NCI-H510A treated with DMSO at 0.1 percent for 48 hours (cell line): ENCODE measurements at places on chromosomes 2 and 18.

GRCh38 chr2:226913641-226914040 lies 77.8 kb downstream of the RHBDD1 start:
- DNase-seq, result no peak

- no peak for DNase-seq
Observed at GRCh38 chr2:161030260-161031063, 129.8 kb upstream of the TANK start.

DNA sequence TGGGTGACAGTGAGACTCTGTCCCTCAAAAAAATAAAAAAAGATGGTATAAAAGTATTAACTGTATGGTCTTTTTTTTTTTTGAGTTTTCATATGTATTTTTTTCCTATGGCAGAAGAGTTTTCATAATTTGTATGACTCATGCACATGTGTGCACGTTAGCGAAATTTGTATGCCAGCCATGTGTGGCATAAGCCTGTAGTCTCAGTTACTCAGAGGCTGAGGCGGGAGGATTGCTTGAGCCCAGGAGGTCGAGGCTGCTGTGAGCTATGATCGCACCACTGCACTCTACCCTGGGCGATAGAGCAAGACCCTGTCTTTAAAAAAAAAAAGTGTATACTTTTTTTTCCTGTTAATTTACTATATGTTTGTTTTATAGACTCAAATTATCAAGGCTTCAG lies 160.8 kb downstream of the TGIF1 start:
- no peak for DNase-seq

DNA sequence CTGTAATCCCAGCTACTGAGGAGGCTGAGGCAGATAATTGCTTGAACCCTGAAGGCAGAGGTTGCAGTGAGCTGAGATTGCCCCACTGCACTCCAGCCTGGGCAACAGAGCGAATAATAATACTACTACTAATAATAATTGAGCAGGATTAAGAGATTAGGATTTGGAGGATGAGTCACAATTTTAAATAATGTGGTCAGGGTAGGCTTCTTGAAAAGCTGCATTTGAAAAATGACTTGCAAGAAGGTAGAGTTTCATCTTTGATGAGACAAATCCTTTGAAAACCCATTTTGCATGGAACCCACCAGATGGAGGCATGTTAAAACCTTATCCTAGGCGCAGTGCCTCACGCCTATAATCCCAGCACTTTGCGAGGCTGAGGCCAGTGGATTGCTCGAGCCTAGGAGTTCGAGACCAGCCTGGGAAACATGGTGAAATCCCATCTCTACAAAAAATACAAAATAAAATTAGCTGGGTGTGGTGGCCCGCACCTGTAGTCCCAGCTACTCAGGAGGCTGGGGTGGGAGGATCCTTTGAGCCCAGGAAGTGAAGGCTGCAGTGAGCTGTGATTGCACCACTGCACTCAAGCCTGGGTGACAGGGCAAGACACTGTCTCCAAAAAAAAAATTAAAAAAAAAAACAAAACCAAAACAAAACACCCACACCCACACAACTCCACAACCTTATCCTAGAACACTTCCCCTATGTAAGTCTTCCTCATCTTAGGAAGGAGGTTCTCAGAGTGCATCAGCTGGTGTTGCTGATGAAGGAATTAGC lies 3.3 kb upstream of the ATP8B1 start:
- no peak for DNase-seq

- DNase-seq, result peak; percentile 72
Observed at GRCh38 chr2:121095257-121096080, 189.5 kb downstream of the TFCP2L1 start.

- no peak for DNase-seq
Observed at GRCh38 chr2:120926463-120927264, 191.0 kb downstream of the GLI2 start.

GRCh38 chr18:26901020-26901419 lies 35.5 kb upstream of the AQP4 start:
- DNase-seq, result no peak

DNA sequence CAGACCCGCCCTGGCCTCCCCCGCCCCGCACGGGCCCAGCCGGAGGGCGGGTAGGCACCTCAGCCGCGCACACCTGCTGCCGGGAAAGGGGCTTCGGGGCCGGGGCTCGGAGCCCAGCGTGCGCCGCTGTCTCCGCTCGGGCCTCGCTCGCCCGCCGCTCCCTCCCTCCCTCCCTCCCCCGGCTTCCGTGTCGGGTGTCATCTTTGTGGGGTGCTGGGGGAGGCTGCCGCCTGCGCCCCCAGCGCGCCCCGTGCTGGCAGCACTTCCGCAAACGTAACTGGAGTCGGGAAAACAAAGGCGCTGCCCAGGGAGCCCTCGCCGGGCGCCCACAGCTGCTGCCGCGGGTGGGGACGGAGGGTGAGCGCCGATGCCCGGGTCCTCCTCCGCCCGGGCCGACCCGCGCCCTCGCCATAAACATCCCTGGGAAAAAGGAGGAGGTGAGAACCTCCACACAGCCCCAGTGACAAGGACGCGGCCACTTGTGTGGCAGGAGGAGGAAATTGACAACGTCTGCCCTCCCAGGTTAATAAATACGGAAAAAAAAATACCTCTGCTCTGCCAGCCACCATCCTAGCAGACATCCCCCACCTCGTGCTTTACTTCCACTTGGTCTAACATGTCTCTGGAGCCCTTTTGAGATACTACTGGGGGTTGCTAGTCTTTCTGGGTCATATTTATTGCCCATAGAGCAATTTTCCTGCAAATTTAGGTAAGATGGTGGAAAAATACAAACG lies 550 bp downstream of the MFSD6 start:
- DNase-seq, result peak; percentile 41

DNA sequence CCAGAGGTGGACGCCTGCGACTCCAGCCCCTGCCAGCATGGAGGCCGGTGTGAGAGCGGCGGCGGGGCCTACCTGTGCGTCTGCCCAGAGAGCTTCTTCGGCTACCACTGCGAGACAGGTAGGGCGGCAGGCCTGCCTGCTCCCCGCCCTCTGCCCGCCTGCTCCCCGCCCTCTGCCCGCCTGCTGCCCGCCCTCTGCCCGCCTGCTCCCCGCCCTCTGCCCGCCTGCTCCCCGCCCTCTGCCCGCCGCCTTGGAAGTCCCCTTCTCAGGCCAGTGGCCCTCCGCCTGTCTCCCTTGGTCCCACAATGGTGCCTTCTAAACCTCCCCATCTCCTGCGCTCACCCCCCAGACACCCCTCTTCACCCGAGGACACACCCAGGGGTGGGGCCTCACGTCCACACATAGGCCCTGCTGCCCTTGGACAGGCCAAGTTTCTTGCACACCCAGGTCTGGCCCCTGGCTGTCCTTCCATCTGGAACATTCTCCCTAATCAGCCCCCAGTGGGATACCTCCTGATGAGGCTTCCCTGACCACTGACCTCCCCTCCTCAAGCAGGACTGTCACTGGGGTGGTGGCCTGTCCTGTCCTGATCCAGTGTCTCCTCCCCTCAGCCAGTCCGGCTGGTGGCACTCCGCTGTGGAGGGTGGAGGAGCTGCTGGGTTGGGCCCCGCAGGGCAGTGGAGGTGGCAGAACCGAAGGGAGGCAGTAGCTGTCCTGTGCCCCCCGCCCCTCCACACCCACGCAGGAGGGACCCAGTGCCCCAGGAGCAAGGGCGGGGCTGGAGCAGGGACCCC lies 37.9 kb downstream of the MTERF4 start:
- DNase-seq, result peak; percentile 79

DNA sequence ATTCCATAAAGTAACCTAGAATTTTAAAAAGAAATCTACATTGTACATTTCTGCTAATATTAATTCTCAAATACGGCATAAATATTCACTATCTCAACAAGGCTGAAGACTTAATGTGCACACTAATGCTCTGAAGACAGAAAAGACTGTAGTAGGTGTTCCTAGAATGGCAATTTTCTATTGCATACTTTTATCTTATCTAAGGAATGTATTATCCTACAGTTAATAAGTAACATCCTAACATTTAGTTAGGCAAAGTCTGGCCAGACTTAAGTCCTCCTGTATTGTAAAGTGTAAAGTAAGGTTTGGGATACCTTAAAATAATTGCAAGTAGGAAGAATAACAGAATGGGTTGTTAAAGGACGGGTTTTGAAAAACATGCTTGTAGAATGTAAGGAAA lies 42.2 kb downstream of the CHST9 start:
- no peak for DNase-seq

DNA sequence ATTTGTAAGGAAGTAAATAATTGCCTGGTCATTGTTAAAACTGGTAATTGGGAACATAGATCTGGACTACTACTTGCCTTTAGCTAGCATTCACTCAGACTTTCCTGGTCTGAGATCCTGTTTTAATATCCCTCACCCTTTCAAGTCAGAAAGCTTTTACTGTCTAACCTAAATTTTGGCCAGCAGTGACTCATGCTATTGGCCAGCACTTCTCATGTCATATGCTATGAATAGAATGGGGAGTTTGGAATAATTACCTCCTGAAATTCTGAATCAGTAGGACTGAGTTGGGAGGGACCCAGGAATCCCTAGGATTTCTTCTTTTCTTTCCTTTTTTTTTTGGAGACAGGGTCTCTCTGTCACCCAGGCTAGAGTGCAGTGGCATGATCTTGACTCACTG lies 19.3 kb downstream of the STK36 start:
- DNase-seq, result no peak

DNA sequence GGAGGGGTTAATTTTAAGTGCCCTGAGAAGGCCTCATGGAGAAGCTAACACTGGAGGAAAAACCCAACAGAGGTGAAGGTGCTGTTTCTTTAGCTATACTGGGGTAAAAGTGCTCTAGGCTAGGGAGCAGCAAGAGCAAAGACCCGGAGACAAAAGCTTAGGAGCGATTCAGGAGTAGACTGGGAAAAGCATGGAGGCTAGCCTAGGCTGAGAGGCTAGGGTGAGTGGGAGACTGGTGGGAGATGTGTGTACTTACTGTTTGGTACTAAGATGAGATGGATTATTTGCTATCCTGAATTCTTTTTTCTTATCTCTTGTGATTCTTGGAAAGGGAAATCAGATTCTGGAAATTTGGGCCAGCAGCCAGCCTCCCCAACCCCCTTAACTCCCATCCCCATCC lies 2.0 kb downstream of the GIGYF2 start:
- DNase-seq, result peak; percentile 26

DNA sequence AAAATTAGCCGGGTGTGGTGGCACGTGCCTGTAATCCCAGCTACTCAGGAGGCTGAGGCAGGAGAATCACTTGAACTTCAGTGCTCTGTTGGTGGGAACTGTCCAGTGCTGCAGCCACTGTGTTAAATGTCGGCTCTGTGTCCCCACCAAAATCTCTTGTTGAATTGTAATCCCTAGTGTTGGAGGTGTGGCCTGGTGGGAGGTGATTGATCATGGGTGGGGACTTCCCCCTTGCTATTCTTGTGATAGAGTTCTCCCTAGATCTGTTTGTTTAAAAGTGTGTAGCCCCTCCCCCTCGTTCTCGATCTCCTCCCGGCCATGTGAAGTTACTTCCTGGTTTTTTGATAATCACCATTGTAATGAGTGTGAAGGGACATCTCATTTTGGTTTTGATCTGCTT lies 9.8 kb upstream of the RPL31 start:
- DNase-seq, result no peak

DNA sequence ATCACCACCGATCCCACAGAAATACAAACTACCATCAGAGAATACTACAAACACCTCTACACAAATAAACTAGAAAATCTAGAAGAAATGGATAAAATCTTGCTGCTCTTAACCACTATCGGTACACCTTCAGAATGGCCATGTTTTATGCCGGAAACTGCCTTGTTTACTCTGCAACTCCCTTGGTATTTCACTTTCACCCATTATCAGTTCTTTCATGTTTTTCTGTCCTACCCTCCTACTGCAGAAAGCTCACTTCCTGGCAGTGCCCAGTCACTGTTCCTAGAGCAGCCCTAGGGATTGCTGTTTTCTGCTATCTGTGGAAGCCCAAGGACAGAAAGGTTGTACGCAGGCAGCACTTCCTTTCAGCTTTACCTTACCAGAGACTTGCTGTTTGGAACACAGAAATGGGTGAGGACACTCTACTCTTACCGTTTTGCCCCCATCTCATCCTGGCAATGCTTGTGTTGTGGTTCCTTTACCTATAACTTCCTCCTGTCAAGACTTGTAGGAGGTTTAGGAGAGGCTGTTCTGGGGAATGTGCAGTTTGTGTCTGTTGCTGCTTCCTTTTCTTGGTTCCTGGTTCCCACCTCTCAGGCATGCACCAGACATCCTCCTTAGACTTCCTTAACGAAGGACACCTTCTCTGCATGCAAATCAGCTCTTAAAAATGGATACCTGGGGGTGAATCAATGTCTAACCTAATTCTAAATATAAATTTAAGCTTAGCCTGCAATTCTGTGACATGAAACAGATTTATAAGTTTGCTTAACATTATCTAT lies 394.4 kb downstream of the SPAG16 start:
- no peak for DNase-seq

GRCh38 chr2:141423124-141423523 lies 707.7 kb downstream of the LRP1B start:
- no peak for DNase-seq

DNA sequence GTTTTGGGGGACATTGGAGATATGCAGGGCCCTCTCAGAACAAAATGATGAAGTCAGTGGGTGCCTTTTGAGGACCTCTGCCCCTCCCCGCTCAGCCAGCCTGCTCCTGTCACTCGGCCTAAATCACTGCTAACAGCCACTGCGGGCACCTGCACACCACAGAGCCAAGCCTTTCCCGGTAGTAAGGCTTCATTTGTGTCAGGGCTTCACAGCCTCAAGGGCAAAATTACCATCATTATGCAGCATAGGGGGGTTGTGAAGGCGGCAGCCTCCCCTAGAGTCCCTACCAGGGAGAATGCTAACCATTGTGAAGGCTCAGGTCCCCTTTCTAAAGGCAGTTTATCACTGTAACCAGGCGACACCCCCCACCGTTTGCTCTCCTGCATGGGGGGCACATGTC lies 519.8 kb upstream of the MYT1L start:
- peak; percentile 33 for DNase-seq

DNA sequence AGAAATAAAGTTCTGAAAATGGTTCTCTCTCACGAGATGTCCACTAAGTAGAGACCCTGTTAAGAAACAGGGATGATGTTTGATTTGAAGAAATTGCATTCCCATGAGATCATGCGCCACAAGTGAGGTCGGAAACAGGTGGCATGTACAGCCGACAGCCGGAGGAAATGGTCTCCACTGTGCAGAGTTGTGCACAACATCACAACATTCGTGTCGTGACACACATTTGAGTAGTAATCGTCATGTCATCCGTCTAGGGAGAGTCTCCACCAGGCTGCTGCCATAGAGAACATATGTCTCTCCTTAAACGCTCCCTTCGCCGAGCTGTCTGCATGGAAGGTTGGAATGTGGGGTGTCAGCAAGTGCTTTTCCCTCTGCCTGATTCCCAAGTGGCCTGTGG lies 84.7 kb downstream of the ASAP2 start:
- no peak for DNase-seq

- no peak for DNase-seq
Observed at GRCh38 chr2:126793885-126794613, 104.6 kb upstream of the TEX51 start.

DNA sequence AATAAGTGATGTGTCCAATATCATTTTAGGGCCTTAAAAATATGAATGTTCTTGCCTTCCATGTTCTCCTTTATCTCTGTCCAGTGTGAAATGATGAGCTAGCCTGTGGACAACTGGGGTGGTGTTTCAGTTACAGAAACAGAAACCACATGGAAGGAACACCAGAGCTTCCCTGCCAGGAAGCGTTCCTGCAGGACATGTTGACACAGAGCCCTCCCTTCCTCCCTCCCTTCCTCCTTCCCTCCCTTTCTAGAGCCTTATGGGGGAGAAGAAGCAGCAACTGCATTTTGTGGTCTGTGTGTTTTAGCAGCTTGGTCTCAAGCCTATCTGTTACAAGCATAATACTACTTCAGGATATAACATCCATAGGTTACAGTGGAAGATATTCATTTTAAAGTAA lies 539.7 kb upstream of the NETO1 start:
- DNase-seq, result no peak
